ENCODE measurements at places on chromosomes 5 and 9.

DNA sequence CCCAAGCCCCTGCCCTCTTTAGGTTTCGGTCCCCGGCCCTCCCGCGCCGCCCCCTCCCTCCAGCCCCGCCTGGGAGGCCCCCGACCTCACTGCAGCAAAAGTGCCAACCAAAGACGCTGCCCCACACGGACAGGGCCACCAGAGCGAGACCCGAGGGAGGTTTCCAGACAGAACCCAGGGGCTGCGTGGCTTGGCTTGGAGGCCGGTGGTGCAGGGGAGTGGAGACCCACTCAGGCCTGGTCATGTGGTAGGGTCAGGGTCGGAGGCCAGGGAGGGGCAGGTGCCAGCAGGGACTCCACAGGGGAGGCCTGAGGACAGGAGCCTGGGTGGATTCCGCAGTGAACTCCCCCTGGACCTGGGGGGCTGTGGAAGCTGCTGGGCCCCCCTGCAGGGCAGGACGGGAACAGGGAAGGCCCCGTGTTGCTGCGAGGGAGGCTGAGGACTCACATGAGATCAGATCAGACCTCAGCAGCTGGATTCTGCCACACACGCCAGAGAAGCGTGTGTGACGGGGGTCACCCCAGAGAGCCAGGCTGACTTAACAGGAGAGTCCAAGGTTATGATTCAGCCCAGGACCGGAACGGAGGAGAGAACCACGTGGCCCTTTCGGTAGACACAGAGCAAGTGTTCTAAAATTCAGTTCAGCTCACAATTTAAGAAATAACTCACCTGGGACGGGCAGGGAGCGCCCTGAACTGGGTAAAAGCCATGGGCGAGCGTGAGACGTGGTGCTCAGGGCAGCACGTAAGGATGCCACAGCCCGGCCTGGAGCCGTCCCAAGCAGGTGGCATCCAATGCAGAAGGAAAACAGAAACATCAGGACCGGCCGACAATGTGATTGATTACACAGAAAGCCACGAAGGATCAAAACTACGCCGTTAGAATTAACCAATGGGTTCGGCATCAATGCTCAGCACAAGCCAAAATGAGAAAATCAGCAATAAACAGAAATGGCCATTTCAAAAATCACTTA, 38.9 kb downstream of the EXD3 start:
- no peak for DNase-seq

GRCh38 chr9:14881006-14881405, 29.2 kb downstream of the FREM1 start:
- no peak for DNase-seq

DNA sequence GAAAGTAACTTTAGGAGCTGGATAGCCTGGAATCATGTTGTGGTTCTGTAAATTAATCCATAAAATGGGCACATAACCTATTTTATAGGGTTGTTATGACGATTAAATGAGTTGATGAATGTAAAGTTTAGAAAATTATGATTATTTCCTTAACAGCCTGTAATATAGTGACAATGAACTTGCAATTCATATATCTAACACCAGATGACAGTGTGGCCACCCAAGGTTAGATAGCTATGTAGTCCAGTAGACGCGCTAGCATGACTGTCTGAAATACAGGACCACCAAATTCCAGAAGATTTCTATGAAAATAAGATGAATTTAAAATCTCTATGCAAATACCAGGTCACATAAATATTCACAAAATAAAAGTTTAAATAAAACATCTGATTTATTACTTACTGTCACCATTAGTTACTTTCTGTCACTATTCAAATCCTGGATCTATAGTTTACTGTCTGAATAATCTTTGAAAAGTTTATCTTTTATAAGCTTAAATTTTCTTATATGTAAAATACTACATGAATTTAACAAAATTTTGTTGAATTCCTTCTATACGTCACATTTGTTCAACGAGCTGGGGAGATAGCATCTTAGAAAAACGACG, 26.1 kb upstream of the MACIR start:
- no peak for DNase-seq

DNA sequence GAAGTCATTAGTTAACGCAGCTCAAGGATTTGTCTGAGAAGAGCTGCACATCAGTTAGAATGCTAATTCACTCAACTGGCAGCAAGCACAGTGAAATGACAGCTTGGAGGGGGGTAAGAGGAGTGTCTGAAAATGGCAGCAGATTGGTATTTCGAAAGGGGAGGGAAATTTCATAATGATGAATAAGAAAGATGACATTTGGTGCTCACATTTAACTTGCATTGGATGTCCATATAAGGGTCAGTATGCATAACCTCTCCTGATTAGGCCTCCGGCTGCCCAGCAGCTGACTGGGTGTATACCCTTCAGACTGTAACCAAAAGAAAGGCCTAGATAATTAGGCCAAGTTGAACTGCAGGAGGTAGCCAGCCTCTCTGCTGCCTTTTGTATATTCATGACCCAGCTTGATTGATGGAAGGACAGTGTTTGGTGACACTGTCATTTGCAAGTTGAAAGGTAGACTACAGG, 131.0 kb downstream of the PBX3 start:
- no peak for DNase-seq

Measured in Peyer's patch (tissue), 4 donors.